ENCODE measurements at places on chromosomes 5 and 9.

DNA sequence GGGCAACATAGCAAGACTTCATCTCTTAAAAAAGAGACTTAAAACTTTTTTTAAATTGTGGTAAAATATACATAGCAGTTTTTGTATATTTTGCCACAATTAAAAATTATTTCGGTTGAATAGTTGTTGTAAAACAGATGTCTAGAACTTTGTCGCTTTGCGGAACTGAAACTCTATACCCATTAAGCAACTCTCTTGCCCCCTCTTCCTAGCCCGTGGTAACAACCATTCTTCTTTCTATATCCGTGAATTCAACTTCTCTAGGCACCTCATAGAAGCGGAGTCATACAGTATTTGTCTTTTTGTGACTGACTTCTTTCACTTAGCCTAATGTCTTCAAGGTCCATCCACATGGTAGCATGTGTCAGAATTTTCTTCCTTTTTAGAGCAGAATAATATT is 43.3 kb downstream of the SPARC start:
- DNase-seq, result no peak

DNA sequence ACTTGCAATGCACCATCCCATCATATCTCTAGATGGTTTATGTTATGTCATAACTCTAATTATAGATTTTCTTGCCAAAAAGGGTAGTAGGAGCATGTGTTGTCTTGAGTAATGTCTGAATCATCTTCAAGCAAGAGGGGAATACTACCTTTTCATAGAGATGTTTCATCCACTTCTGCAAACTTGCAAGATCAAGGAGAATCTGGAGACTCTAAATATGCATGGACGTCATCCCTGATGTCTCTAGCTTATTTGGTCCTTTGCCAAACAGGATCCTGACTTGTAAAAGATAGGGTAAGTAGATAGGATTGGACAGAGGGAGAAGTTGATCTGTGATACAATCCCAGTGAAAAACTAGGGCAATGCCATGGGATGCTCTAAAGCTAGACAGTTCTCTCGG is 246.5 kb downstream of the DMRTA1 start:
- no peak for DNase-seq

- no peak for DNase-seq
Observed at GRCh38 chr5:126433701-126434100, 10.5 kb downstream of the GRAMD2B start.

- DNase-seq, result no peak
Observed at GRCh38 chr5:109743770-109744212, 54.1 kb downstream of the MAN2A1 start.
